Common myeloid progenitor, CD34-positive (primary cell): ENCODE measurements at places on chromosomes 11 and 22.

- H3K4me3 ChIP-seq: no peak overlapping the region
- no peaks in the 10 kb centered on the region for H3K36me3 ChIP-seq
- H3K4me1 ChIP-seq: no peaks in the 10 kb centered on the region
- no peak for DNase-seq
Measured at GRCh38 chr22:48391820-48392219, 1435.9 kb downstream of the BRD1 start.

- peak within 1 kb of the TSS; percentile 75 for H3K4me3 ChIP-seq
- peak; percentile 95 for DNase-seq
- H3K36me3 ChIP-seq: no peaks in the 10 kb centered on the region
Measured at GRCh38 chr11:6389905-6390717, at the start of gene SMPD1. Gene SMPD1 (plus strand): TSS chr11:6390474. CDS start chr11:6390599, 125 bp downstream.

DNA sequence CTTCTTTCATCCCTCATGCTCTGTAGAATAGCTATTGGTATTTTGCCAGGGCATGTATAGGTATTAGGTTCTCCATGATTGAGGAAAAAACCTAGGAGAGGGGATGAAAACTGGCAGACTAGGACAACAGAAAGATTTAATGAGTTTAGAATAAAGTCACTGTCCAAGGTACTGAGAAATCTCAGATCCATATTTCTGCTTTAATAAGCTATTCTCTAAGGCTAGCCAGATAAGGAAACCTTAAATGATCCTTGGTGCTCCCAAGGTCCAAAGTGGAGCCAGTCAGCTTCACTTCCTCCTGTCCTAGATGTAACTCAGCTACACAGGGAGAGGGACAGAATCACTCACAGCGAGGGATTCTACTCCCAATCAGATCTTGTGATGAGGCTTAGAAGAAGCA, 13.7 kb upstream of the CSNK2A3 start:
- no peaks in the 10 kb centered on the region for H3K4me1 ChIP-seq
- no peak for DNase-seq
- no peaks in the 10 kb centered on the region for H3K27me3 ChIP-seq
- no peak overlapping the region for H3K4me3 ChIP-seq
- no peak overlapping the region for H3K27ac ChIP-seq

DNA sequence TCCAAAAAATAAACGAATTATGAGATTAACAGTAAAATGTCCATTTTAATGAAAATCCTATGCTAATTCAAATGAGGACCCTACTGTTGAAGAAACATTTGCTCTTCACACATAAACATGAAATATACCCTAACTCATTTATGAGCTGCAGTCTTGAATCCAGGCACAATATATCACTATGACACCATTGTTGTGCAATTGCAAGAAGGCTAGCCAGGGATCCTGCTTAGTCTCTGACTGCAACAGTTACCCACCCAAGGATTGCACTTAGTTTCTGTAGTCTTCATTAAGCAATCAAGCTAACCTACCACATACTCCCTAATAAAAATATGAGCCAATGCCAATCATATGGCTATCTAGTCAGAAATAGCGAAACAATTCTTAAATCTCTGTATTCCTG, 981.0 kb upstream of the FAT3 start:
- H3K36me3 ChIP-seq: no peaks in the 10 kb centered on the region
- no peaks in the 10 kb centered on the region for H3K27me3 ChIP-seq
- H3K4me3 ChIP-seq: no peak overlapping the region
- no peak overlapping the region for H3K27ac ChIP-seq

- no peaks in the 10 kb centered on the region for H3K4me1 ChIP-seq
- DNase-seq: no peak
- no peaks in the 10 kb centered on the region for H3K36me3 ChIP-seq
- H3K4me3 ChIP-seq: no peak overlapping the region
Measured at GRCh38 chr11:89477175-89477574, 14.0 kb downstream of the NOX4 start.

- DNase-seq: peak; percentile 14
- H3K4me1 ChIP-seq: no peaks in the 10 kb centered on the region
- H3K27ac ChIP-seq: no peak overlapping the region
- H3K4me3 ChIP-seq: no peak overlapping the region
- no peaks in the 10 kb centered on the region for H3K36me3 ChIP-seq
Measured at GRCh38 chr11:125941619-125942611, 3.9 kb upstream of the VSIG10L2 start.

GRCh38 chr11:65593518-65594414, 1.8 kb downstream of the KCNK7 start:
- H3K36me3 ChIP-seq: peaks cover 11% of the 10 kb centered on the region
- H3K4me1 ChIP-seq: peaks cover 20% of the 10 kb centered on the region
- DNase-seq: peak; percentile 59
- H3K4me3 ChIP-seq: no peak overlapping the region
- H3K27me3 ChIP-seq: no peaks in the 10 kb centered on the region

GRCh38 chr11:84648471-84648870, 978.7 kb downstream of the DLG2 start:
- H3K36me3 ChIP-seq: no peaks in the 10 kb centered on the region
- no peak for DNase-seq
- no peak overlapping the region for H3K4me3 ChIP-seq
- H3K27ac ChIP-seq: no peak overlapping the region
- no peaks in the 10 kb centered on the region for H3K27me3 ChIP-seq
- no peaks in the 10 kb centered on the region for H3K4me1 ChIP-seq

GRCh38 chr11:96339706-96340554, 3.1 kb downstream of the MAML2 start:
- no peak overlapping the region for H3K4me3 ChIP-seq
- no peak for DNase-seq
- no peaks in the 10 kb centered on the region for H3K36me3 ChIP-seq
- H3K27me3 ChIP-seq: no peaks in the 10 kb centered on the region
- peaks cover 50% of the 10 kb centered on the region for H3K4me1 ChIP-seq

DNA sequence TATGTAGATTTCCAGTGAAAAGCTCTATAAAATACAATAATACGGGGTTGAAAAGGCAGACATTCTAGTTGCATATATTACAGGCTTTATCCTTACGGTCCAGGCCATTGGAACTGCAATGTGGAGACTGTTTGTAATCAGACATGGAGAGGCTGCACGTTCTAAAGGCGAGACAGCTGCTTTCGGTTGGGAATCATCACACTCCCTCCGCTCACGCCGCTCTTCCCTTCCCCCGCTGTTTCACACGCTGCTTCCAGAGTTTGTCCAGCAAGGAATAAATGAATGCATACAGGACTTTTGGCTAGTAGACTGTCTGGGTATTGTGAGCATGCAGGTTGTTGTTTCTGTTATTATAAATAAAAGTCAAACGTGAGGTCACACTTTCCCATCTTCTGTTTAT, 13.5 kb upstream of the EFCAB6 start:
- H3K27ac ChIP-seq: no peak overlapping the region
- no peak for DNase-seq
- H3K4me1 ChIP-seq: no peaks in the 10 kb centered on the region
- peaks cover 2% of the 10 kb centered on the region for H3K27me3 ChIP-seq
- no peak overlapping the region for H3K4me3 ChIP-seq
- no peaks in the 10 kb centered on the region for H3K36me3 ChIP-seq
